A673 (cell line): ENCODE measurements at places on chromosomes 16 and 17. TPM values are rescaled to one million over a fixed set of nuclear protein-coding genes. Genes with fewer than 3 reads are reported as not detected.

- DNase-seq, result no peak
Observed at GRCh38 chr17:79221597-79221996, 147.0 kb downstream of the ENGASE start.

- DNase-seq, result peak; percentile 67
Observed at GRCh38 chr17:35747540-35748017, 5.5 kb downstream of the GAS2L2 start.

GRCh38 chr16:84795329-84796053, 24.3 kb upstream of the CRISPLD2 start:
- no peak for DNase-seq

GRCh38 chr16:27816561-27816960, 247.0 kb downstream of the GSG1L start:
- no peak for DNase-seq

DNA sequence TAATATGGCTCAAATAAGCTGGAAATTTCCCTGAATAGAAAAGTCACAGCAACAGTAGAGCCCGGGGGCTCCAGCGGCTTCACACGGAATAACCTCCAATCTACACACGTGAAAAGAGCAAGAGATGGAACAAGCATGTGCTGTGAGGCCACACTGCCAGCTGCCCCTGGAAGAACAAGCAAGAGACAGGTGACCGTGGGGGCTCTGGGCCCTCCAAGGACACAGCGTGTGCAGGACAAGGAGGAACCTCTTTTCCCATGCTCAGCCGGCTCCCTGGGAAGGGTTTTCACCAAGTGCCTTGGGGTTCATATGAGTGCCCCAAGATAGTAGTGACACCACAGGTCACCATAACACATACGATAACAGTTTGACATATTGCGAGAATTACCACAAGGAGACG, 110.2 kb upstream of the ZNF750 start:
- no peak for DNase-seq

DNA sequence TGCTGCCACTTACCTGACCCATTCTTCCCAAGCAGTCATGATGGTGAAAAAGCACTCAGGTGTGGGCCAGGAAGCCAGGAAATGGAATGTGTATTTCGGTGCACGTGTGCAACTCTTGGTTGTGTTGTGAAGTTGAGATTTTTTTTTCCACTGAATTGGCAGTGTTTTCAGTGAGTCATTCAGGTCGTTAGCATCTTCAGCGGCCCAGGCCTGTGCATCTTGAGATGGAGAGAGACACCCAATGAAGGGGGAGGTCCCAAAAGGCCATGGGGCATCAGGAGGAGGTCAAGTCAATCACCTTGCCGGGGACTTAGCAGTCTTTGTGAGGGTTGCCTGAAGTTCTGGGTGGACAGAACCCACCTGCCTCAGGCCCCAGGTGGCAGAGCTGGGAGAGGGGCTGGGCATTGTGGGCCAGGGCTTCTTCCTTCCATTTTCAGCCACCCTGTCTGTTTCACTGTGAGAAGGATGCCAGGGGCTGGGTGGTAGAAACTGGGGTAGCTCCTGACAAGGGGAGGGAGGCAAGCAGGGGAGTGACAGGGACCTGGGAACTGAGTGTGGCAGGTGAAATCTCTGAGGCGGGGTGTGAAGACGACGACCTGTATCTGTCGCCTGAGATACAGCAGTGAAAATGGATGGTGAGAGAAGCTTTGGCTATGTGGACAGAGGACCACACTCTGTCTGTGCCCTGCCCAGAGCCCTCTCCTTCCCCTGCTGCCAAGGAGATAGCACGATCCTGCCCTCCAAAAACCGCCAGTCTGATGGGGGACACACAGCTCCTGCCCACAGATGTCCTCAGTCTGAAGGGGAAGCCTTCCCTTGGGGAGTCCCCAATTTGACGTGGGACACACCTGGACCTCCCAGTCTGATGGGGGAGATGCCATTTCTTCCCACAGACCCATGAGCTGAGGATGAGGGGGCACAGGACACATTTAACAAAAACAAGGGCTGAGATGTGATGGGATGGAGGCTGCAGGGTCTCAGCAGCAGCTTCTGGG, 11.9 kb downstream of the TBKBP1 start:
- no peak for DNase-seq

GRCh38 chr17:14451729-14452191, 150.9 kb downstream of the HS3ST3B1 start:
- DNase-seq, result no peak

DNA sequence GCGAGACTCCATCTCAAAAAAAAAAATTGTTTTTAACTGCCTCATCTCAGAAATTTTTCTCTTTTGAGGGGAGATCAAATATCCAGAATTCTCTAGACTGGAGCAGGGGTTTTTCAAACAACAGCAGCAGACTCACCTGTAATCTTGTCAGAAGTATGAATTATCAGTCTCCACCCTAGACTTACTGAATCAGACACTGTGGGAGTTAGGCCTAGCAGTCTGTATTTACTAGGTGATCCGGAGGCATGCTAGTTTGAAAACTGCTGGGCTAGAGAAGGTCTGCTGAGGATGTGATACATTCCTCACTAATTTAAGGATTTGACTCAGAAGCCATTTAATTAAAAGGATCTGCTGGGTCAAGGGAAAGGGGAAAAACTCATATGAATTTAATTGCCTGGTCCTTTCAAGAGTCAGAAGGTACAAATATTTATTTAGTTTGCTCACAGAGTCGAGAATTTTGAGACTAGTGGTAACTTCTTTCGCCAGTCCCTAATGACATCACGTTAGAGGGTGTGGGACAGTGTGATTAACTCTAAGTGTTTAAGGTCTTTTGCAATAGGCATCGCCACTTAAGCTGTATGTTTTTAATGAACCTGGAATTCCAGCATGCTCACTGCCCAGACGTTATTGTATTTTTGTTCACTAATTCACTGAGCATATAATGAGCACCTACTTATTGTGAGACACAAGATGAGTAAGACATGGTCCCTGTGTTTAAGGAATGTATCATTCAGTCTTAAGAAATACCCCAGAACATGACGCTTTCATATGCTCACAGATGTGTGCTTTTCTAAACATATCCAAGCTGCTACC, 14.2 kb downstream of the ATP6V0A1 start:
- DNase-seq, result no peak

GRCh38 chr16:47727131-47727530, 266.0 kb downstream of the PHKB start:
- DNase-seq, result no peak

- peak; percentile 60 for DNase-seq
Observed at GRCh38 chr17:31067691-31068184, 27.0 kb upstream of the NF1 start.

- no peak for DNase-seq
Observed at GRCh38 chr16:16960785-16961184, 510.0 kb downstream of the XYLT1 start.

GRCh38 chr16:1154291-1154886, 1.5 kb downstream of the CACNA1H start:
- no peak for DNase-seq

DNA sequence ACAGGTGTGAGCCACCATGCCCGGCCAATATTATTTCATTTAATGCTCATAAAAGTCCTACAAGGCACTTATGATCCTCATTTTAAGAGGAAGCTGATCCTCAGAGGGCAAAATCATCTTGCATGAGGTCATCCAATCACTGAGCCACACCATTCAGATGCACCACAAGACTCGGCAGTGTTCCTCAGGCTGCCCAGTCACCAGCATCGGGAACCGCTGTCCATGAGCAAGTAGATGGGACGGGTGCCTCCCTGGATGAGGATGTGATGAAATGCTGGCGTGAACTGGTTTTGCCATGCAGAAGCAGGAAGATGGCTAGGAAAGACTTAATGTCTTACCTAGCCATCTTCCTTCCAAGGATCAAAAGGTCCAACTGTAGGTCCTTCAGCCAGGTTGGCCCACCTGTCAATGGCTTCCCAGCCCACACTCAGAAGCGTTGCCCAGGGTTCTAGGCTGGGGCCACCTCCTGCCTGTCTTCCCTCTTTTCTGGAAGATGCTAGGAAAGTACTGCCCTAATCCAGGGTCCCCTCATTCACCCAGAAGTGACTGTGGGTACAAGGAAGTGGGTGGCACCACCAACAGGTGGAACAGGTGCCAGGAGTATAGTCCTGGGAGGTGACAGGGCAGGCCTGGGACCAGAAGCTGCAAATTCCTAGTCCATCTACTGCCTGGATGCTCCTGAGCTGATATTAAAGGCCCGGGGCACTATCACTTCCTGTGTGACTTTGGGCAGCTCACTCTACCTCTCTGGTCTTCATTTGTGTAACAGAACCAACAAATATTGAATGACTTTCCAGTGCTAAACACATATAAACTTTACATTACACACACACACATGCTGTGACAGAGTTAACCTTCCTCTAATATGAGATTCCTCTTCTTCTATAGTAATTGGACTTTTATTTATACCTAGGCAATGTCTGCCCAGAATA, 32.2 kb upstream of the CRYBA1 start:
- no peak for DNase-seq

- no peak for DNase-seq
Observed at GRCh38 chr17:42296012-42296411, 7.7 kb downstream of the STAT5A start.

- no peak for DNase-seq
Observed at GRCh38 chr16:81547194-81547938, 102.8 kb downstream of the CMIP start.

- no peak for DNase-seq
Observed at GRCh38 chr17:36092230-36092629, 2.3 kb upstream of the CCL3 start.

Gene KRT33B
- not detected in 2 replicates for total RNA-seq

Gene FBXW10
- 0.17 TPM in 1 of 2 replicates, not detected in the other for total RNA-seq

Gene IL17C
- 0.28 TPM in 1 of 2 replicates, not detected in the other for total RNA-seq

Gene FN3KRP
- total RNA-seq, result 35.4 and 43.2 TPM in 2 replicates

Gene ATP1B2
- total RNA-seq, result 3.5 and 5.9 TPM in 2 replicates

Gene HYDIN
- total RNA-seq, result 0.22 TPM in 1 of 2 replicates, not detected in the other

Gene TVP23A
- not detected in 2 replicates for total RNA-seq

Gene NCOR1
- 148 and 150 TPM in 2 replicates for total RNA-seq
